T1000 (cell line): ENCODE measurements at places on chromosomes 3 and 15.

DNA sequence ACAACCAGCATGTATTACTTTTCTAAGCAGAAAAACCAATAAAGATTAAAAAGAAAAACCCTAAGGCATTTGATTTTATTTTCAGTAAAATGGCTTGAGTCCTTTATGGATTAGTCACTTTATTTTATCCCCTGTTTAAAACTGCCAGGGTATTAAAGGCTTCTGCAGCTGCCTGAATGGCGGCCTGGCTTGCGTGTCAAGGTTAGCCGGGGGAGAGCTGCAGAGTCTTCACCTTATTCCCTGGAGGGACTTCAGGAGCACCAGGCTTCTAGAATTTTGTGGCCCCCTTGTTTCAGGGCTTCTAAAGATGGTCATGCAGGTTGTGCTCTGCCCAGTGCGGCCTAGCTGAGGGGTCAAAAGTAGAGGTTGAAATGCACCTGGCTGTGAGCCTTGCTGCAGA, 58.0 kb upstream of the ICE2 start:
- DNase-seq, result no peak

DNA sequence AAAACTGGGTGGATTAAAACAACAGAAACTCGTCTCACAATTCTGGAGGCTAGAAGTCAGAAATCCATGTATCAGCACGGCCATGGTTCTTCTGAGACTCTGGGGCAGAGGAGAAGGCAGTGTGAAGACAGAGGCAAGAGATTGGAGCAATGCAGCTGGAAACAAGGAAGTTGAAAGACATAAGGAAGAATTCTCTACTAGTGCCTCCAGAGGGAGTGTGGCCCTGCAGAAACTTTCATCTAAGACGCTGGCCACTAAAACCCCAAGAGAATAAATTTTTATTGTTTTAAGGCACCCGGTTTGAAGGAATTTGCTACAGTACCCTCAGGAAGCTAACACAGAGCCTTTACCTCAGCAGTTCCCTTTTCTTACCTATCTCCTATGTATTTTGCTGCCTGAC, 1012.2 kb upstream of the CADM2 start:
- DNase-seq, result no peak

DNA sequence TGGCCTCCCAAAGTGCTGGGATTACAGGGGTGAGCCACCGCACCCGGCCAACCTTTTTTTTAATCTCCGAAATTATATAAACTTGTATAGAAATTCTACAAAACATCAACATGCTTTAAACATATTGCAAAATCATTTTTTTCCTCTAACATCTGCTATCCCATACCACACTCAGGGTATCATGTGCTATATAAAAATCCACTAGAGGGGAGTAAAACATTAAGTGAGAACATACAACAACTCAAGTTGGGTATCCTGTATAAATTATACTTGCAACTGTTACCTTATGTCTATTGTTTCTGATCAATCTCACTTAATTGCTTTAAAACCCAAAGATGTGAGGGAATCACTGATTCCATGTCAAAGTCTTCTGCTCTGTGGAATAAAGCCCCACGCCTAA, 71.9 kb upstream of the FBN1 start:
- no peak for DNase-seq

GRCh38 chr3:189338366-189338765, 166.6 kb downstream of the TPRG1 start:
- DNase-seq, result no peak

DNA sequence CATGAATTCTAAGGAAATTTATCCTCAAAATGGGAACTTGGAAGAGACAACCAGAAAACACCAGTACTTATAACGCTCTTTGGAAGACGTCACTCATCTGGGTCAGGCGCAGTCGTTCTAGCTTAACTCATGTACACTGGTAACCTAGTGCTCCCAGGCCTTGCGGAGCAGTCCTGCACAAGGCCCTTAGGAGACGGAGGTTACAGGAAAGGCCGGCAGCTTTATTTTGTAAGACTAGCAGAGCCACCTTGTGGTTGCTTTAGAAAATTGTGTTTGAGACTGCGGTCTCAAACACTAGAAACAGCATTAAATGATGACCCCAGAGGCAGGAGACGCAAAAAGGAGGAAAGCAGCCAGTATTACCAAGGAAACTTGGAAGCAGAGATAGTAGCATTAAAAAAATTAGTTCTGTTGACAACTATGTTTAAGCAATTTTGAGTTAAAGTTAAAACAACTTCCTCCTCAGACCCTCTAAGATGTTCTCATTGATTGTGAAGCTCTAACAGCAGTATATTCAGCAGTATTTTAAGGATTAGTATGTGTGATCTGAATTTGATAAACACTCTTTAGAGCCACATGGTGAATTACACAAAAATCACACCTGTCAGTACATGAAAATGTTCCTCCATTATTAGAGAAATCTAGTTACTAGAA, 141.9 kb upstream of the C2CD4B start:
- DNase-seq, result peak; percentile 39

GRCh38 chr3:81929697-81930096, 168.3 kb upstream of the GBE1 start:
- DNase-seq, result no peak

DNA sequence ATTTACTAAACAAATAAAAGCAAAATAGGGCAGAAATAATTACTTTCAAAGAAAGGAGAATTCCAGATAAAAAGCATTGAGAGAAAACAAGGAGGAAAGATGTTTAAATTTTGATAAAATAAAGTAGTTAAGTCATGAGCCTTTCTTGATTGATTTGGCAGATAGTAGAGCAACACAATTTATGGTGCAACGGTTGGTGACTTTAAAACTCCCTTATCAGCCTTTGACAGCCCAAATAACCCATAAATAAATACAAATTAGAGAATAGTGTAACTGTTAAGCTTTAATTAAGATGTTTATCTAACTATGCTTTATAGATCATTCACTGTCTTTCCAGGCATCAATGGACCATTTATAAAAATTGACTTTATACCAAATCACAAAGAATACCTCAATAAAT, 54.0 kb upstream of the EIF1B start:
- DNase-seq, result no peak

DNA sequence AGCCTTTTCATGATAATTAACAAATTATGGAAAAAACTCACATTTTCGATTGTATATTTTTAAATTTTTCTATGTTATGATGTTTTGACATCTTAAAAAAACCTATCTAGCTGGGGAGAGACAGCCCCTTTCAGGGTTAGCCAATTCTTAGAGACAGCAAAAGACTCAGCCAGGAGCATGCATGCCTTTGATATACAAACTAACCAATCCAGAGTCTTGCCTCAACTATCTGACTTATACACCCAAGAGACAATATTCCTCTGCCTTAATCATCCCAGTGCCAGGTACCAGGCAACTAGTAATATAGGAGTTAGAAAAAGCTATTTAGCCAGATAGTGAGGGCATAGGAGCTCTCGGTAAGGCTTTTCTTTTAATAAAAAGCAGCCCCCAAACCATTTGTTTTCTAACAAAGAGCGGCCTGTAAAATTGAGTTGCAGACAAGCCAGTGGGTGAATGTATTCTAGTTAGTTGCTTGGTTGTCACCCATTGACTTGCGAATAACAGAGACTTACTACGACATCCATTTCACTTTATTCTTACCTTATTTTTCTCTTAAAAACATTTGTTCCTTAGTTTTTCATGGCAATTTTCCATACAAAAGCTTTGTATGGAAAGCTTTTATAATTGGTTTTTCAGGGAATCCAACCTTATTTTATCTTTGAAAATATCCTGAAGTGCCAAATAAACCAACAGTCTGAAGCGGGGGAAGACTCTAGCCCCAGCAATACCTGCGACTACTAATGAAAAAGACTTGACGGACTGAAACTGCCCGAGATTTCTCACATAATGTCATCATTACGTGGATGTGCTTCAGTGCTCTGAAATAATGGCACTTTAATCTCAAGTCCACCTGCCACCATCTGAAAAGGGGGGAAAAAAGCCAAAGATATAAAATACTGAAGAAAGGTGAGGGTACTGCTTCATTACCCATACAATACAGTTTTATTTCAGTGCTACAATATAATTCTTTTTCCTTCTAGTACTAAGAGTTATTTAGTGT, 64.6 kb upstream of the ATP2C1 start:
- DNase-seq, result no peak

DNA sequence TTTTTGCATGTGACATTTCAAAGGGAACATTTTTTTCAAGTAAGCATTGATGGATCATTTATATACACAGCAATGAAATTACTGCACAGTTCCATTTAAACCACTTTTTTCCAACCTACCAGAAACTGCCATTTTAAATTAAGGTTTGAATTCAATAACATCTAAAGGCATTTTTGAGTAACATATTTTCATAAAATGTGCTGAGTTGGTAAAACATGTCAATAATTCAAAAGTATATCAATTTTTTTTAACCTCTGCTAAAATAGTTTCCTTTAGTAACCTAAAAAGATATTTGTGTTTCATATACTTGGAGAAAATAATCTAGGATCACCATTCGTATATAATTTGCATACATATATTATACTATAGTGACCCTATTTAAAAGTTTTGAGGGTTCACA, 355.1 kb upstream of the KCNMB2 start:
- no peak for DNase-seq

DNA sequence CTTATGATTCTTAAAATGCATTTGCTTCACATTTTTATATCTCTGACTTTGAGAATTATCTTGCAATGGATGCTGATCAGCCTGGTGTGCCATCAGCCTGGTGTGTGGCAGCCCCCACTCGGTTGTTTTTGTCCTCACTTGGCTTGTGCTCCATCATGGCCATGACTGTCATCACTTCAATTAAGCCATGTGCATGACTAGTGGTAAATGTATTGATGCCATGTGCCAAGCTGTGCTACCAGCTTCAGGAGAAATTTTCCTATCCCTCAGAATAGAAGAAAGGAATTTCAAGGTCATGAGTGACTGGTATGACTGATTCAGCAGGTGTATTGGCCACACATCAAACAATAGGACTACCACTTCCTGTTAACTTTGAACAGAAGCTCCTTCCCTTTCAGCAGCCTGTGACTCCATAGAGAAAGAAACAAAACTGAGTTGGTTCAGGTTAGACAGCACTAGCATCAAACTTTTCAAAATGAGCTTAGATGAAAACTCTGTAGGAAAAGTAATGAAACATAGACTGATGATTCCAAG, 251.7 kb downstream of the GRM7 start:
- DNase-seq, result no peak

DNA sequence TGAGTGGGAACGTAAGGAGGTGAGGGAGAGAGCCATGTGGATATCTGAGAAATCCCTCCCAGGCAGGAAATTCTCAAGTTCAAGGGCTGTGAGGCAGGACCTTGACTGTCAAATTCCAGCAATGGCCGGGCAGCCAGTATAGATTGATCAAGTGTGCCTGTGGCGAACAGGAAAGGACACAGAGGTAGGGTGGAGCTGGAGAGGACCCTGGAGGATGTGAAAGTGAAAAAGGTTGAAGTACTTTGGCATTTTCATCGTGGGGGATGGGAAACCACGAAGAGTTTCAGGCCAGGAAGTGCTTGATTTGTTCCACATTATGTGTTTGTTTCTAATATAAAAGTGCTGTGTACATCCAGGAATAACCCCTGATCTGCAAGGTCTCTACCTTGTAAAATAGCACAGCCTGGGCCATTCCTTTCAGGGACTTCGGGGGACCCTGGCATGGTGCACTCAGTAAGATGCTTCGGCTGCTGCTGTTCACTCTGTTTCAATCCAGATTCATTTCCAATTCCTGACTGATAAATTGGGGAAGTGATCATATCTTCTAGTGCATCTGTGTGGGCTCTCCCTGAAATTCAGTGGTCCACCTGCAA, 156.6 kb downstream of the MCTP2 start:
- DNase-seq, result peak; percentile 2

DNA sequence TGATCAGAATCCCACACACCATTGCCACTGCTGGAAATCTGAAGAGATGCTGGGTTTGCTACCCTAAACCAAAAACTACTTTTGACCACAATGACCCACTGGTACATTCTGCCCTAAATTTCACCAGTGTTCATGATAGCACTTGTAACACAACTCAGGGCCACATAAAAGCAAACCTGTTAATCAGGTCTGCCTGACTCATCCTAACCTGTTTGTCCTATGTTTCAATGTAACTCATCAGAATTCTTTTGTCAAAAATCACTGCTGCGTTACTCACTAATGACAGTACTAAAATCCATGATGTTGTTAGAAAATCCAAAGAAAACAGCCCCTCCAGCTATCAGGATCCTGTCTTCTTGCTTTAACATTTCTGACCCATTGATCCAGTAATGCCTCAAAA, 55.6 kb upstream of the XCR1 start:
- no peak for DNase-seq

GRCh38 chr3:71067977-71068654, 515.4 kb downstream of the FOXP1 start:
- no peak for DNase-seq

DNA sequence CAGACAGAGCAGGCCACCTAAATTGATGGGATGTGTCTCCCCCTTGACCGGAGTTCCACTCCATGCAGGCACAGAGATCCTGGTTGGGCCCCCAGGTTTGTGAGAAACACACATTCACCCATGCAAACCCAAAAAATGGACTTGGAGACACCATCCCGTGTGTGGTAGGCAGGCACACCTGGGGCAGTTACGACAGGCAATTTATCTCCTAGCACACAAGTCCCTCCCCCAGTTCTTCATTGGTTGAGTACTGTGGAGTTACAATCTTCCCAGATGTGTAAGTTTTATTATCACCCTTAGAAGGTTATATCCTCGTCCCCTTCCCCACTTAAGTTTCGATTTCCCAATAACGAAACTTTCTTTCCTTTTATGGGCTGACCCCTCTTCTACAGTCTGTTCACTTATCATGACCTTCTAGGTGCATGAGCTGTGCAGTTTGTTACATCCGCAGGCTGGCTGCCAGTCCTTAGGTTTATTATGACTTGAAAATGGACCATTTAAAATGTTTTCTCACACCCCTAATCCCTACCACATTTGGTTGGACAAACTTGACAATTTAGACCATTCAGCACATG, 27.3 kb downstream of the ARL8B start:
- DNase-seq, result no peak

DNA sequence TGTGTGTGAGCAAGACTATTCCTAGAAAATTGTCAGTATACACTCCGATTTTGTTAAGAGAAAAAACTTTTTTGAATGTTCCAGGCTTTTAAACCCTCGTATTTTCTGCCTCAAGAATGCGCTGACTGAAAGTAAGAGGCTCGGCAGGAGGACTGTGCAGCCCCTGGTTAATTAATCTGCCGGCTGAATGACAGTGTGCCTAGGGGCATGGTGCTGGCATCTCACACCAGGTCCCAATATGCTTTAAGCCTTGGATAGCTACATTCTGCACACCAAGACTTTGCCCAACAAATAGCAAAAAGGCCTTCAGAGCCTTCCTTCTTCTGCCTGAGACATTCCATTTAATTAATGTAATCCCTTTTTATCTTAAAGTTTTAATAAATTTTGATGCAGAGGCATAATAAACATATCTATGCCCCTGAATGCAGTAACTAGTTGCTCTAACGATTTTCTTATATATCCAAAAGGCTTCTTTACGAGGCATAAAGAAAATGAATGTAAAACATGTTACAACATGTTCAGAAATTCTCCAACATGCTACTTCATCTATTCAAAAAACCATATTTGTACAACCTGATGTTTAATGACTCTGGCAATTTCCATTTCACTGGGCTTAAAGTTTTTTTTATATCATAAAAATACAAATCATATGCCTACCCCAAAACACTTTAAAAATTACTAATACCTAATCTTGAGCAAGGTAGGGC, 37.9 kb downstream of the DPH6 start:
- DNase-seq, result no peak
